NCI-H1417 (cell line): ENCODE measurements at places on chromosomes 1 and 21.

DNA sequence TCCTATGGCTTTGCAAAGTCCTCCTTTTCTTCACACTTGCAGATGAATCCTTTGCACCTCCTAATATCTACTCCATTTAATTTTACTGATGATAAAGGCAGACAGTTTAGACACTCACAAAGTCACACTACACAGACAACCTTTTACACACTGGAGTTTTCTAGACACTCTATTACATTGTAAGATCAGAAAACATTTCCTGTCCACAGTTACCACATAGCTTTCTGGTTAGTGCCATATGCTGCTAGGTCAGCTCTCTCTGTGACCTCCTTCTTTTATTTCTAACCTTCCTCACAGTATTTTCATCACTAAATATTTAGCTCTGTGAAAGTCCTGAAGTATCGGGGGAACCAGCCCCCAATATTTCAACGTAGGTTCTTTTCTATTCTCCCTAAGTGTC, 5.1 kb downstream of the SH2D1B start:
- DNase-seq: no peak

- peak; percentile 89 for DNase-seq
Measured at GRCh38 chr1:54488779-54489626, 59.0 kb upstream of the ACOT11 start.

DNA sequence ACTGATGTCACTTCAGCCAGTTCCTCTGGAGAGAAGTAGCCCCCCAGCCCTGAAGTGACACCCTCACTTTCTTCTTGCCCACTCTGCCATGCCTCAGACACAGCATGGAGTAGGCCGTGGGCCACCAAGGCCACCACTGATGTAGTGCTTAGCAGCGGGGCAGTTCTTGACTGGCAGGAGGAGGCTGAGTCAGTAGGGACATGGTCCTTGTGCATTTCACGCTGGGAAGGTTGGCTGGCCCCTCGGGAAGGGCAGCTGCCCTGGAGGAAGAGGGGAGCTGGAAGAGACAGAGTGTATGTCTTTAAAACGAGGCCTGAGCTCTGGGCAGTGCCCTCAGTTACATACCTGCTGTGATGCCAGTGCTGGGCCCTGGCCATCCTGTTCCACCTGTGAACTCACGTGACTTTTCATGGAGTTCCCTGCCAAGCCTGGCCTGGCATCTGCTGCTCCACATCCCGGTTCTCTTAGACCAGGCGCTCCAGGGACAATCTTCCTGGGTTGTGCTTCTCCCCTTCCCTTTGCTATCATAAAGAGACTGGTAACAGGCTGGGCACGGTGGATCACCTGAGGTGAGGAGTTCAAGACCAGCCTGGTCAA, 158.6 kb upstream of the TMEM51 start:
- no peak for DNase-seq

GRCh38 chr1:39845569-39846566, 37.4 kb downstream of the TRIT1 start:
- peak; percentile 99 for DNase-seq
